Stimulated activated CD4-positive, alpha-beta T cell treated with anti-CD3 and anti-CD28 coated beads, Interleukin-4, amount 100 ng/mL, for 48 hours (primary cell): ENCODE measurements at places on chromosomes 11 and 22.

DNA sequence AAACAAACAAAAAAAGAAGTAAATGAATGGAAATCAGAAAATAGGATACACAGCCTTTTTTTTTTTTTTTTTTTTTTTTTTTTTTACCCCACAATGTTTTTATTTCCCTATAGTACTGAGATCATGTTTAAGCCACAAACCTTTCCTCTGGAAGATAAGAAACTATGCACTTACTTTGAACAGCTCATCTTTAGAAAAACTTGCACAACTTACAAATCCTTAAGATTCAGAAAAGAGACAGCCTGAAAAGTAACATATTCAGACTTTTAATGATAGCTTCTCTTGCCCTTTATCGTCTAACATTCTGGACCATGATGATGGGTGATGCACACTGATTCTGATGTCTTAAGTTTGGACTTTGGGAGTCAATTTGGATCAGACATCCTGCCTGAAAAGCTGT lies 80.3 kb downstream of the TNRC6B start:
- DNase-seq, result no peak

GRCh38 chr11:86743223-86744118 lies 56.9 kb upstream of the PRSS23 start:
- DNase-seq, result peak; percentile 40

GRCh38 chr11:127627204-127627603 lies 626.6 kb upstream of the KIRREL3 start:
- no peak for DNase-seq

- DNase-seq, result no peak
Observed at GRCh38 chr22:41505511-41506220, 36.7 kb downstream of the ACO2 start.

DNA sequence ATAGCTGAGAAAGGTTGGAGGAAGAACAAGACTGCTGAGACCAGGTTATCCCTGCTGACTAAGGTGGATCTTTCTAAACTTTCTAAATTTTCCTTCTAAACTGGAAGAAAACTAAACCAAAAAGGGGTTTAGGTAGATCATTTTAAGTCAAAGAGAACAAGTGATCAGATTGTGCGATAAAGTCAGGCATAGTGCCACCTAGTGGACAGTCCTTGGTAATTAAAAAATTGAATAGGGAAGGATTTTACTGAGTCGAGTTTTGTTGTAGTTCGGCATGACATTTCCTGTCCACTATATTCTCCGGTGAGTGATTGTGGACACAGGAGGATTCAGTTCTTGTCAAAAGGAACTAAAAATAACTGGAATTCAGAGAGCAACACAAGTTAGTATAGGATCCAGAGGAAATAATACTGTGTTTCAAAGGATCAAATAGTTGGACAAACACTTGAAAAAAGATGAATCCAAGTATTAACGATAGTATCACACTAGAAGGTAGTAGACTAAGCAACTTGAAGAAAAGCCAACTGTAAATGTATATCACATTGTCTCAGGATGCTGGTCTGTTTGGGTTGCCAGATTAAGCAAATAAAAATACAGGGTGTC lies 1236.4 kb downstream of the FAM181B start:
- no peak for DNase-seq

DNA sequence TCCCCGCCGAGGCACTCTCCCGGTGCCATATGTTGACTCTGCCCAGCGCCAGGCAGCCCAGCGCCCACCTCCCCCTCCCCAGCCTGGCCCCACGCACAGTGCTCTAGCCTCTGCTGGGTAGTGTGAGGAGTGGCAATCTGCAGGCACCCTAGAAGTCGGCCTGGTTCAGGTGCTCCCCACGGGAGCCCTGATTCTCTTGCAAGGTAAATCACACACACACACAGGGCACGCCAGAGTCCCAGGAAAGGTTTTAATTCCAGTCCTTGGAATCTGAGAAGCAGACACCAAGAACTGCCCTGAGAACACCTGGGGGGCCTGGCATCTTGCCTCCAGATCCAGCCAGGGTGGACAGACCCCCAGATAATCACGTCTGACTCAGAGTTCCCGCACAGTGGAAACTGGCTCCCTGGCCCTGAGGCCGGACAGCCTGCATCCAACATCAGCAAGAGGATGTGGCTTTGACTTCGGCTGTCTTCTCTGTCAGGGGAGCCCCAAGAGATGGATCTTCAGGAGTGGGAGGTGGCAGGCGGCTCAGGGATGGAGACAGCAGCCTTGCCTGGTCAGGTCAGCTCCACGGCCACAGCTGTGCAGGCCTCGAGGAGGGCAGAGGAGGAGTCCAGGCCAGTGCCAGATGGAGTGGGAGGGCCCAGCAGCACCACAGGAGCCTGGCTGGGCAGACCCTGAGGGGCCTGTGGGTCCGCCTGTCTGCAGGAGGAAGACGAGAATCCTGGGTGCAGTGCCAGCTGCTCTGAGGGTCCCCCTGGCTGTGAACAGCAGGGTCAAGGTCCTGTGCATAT lies 1.1 kb upstream of the RIN1 start:
- DNase-seq, result no peak

- no peak for DNase-seq
Observed at GRCh38 chr11:58949184-58949583, 9.9 kb downstream of the GLYATL1 start.

- no peak for DNase-seq
Observed at GRCh38 chr11:2271327-2272227, 1.2 kb upstream of the ASCL2 start.

- DNase-seq, result no peak
Observed at GRCh38 chr22:48520884-48521588, 1306.6 kb downstream of the BRD1 start.

- DNase-seq, result no peak
Observed at GRCh38 chr11:114925591-114925990, 247.3 kb downstream of the NXPE2 start.

DNA sequence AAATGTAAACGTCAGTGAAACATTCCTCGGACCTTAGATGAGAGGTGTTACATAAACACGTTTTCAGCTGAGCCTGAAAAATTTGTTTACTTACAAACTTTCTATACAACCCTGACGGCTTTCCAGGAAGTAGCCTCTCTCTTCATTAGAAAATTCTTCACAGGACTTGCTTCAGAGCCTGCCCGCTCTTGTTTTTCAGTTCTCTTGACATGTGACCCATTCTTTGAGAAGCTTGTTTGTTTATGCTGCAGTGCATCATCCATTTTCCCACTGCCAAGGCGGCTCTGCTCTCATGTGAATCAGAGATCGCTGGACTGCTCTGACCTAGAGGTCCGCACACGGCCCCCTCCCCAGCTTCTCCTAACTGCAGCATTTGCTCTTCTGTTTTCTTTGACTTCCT lies 47.9 kb upstream of the ARHGAP42 start:
- DNase-seq, result no peak

DNA sequence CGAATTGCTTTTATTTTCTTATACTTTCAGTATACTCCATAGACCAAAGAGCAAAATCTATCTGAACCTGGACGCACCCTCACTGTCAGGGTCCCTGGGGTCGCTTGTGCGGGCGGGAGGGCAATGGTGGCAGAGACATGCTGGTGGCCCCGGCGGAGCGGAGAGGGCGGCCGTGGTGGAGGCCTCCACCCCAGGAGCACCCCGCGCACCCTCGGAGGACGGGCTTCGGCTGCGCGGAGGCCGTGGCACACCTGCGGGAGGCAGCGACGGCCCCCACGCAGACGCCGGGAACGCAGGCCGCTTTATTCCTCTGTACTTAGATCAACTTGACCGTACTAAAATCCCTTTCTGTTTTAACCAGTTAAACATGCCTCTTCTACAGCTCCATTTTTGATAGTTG lies 1077.4 kb downstream of the BRD1 start:
- DNase-seq, result no peak
